ENCODE measurements at places on chromosomes 4 and X.

DNA sequence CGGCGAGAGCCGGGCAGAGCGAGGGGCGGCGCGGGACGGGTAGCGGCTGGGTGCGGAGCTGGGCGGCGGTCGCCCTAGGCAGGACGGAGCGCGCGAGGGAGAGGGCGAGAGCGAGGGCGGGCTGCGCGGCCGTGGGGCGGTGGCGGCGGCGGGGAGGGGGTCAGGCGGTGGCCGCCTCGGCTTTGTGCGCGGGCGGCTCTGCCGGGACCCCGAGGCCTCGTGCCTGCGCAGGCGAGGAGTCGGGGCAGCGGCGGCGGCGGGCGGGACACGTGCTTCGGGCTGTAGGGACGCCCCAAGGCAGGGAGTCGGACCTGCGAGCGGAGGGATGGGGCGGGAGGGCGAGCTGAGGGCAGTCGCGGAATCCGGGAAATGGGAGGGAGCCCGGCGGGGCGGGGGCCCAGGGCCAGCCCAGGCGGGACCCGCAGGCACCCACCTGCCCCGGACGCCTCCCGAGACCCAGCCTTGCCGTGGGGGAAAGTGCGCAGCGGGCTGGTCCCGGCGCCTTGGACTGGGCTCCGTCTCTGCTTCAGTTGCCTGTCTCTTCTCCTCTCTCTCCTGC lies 465 bp downstream of the BMPR1B start:
- peak; percentile 81 for DNase-seq

- DNase-seq: no peak
Observed at GRCh38 chrX:39464253-39464652, 633.5 kb downstream of the BCOR start.

GRCh38 chr4:27720010-27720766 lies 859.5 kb downstream of the STIM2 start:
- no peak for DNase-seq

- no peak for DNase-seq
Observed at GRCh38 chr4:156501962-156502361, 469.6 kb downstream of the PDGFC start.

DNA sequence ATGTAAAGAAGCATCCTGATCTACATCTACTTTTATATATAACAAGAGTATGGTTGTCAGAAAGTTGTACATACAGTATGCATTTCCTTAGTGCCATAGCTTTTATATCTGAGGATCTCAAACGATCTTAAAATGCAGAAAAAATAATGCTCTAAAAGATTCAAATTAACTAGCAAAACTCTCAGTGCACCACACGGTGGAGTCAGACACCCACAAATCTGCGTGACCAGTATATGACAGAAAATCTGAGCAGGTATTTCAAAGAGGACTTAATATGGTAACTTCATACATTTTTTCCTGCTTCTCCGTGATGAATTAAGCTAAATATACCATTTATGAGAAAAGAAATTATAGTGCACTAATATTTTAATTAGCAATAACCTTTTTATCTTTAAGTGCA lies 803.0 kb downstream of the DMD start:
- DNase-seq: no peak

DNA sequence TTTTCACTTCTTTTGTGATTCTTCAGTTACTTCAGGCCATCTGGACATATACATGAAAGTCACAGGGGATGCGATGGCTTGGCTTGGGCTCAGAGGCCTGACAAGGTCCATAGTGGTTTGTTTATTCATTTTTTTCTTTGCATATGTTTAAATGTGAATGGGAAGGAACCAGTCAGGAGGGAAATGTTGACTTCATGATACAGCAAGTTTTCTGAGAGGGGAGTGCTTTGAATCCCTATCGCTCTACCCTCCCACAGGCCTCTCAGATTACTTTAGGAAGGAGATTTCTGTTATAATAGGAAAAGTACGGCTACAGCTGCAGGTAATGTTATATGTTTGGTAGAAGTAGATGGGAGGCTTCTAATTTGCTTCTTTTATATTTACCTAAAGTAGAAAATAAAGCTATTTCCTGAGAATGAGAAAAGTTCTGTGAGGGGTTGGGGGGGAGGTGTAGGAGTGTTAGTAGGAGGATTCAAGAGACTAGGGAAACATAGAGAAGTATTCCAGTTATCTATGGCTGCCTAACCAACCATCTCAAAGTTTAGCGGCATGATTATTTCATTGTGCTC lies 322.9 kb downstream of the RAPGEF2 start:
- no peak for DNase-seq

Measured in right forelimb (tissue), 1 donor.